ENCODE measurements at places on chromosomes 5 and 9.
A peak's percentile ranks its signal among the peaks of the same experiment; 100 is the strongest.

DNA sequence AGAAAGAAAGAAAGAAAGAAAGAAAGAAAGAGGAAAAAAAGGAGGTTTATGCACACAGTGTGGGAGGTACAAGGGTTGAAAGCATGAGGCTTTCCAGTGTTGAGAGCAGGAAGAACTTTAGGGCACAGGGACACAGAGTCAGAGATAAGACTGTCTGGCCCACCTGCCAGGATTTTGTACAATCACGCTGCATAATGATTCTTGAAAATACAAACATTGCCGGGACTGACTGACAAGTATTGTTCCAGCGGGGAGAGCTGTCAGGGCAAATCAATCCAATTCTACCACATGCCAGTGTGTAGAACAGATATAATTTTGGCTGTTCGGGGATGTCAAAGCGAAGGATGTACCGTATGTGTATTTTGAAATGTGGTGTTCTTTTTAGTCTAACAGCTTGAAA, 254.7 kb downstream of the NTRK2 start:
- no peak for DNase-seq

DNA sequence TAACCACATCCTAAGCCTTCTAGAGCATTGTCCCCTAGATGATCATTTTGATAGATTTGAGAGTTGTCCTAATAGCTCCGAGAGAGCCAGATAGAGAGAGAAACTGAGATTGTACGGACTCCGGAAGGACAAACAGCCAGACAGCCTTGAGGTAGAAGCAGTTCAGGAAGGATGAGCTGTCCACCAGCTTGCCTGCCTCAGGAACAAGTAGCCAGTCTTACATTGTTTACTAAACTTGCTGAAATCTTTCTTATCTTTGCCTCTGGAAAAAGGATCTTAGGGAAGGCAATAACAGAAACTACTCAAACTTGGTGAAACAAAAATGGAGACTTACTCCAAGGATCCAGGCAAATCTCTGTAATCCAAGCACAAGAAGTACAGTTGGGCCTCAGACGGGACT, 39.0 kb upstream of the SAP30L start:
- no peak for DNase-seq

DNA sequence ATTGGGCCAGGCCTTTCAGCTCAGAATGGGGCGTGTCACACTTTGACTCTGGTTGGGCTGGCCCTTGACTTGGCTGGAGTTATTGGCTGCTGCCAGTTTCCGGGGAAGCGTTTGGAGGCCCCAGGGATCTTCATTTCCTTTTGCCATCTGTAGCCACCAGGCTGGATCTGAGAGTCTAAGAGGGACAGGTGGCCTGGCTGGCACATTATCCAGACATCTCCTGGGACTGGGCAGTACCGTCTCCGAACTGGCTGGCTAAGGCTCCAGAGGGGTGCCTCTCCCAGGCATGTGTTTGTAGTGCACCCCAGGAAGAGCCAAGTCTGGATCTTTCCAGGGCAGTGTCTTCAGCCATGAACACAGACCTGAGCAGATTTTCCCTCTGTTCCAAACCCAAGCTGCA, 9.7 kb upstream of the JADE2 start:
- DNase-seq = no peak

DNA sequence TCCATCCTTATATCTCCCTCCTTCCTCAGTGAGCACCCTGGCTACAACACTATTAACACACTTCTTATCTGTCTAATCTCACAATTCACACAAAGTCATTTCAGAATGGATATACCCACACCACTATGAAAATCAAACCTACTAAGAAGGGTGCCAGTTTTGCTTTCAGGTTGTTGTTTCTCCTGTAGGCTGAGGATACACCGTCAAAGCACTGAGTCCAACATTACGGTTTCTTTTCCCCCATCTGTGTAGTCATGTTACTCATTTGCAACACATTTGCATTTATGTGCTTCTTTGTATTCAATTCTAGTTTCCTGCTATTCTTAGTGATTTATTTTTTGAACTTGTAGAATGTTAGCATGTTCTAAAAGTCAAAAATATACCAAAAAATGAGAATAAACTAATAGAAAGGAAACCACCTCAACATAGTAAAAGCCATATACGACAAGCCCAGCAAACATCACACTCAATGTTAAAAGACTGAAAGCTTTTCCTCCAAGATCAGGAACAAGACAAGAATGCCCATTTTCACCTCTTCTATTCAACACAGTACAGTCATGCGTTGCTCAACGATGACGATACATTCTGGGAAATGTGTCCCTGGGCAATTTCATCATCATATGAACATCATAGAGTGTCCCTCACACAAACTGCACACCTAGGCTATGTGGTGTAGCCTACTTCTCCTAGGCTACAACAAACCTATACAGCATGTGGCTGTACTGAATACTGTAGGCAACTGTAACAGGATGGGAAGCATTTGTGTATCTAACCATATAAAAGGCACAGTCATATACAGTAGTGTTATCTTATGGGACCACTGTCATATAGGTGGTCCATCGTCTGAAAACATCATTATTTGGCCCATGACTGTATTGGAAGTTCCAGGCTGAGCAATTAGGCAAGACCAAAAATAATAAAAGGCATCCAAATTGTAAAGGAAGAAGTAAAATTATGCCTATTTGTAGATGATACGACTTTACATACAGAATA, 6.3 kb downstream of the ROR2 start:
- no peak for DNase-seq

- DNase-seq = no peak
Measured at GRCh38 chr5:132211787-132212186, 15.9 kb downstream of the P4HA2 start.

GRCh38 chr5:4647955-4648354, 492.2 kb upstream of the ADAMTS16 start:
- DNase-seq = no peak

- DNase-seq = peak; percentile 70
Measured at GRCh38 chr9:34701023-34701768, 8.7 kb downstream of the CCL21 start.

DNA sequence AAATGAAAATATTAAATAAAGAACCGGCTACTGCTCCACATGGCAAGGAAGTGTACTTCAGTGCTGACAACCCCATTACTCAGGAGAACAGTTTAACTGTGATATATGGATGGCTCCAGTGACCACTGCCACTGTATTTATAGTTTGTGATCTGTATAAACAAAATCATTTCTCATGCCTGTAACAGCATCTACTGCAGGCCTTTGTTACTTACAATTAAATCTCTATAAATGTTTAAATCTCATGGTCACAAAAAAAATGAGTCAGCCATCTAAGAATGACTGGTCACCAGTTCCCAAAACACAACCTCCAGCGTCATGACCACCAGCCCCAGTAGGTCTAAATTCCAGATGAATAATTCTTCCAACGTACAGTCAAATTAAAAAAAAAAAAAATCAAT, 24.6 kb downstream of the SERINC5 start:
- DNase-seq = no peak
